Inflammatory macrophage treated with lipopolysaccharide for 1 hour (primary cell): ENCODE measurements at places on chromosomes 3 and 15.

GRCh38 chr3:178480274-178480673 is 56.0 kb upstream of the KCNMB2 start:
- DNase-seq: no peak

DNA sequence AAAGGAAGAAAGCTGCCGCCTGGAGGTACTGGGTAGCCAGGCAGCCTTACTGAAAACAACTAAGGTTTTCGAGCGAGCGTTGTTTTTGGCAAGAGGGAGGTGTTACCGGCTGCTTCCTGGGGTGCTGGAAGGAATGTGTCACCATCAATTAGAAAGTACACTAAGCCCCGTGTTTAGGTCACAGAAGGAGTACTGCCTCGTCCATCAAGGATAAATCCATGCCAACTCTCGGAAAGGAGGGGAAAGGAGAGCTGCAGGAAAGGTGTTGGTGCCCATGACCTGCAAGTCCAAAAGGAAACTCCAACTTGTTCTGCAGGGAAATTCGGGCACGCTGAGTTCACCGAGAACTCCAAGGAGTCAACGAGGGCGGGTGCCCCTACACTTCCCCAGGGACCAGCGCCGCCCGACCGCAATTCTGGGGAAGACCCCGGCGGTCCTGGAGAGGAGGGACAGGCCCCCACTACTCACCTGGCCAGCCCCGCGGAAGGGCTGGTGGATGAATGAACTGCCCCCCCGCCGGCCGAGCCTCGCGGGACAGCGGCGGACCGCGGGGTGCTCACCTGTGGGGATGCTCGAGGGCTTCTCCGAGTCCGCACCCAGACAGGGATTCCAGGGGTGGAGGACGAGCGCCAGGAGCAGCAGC is 542 bp downstream of the PLOD2 start:
- no peak for DNase-seq

GRCh38 chr3:38989917-38990510 is 61.7 kb downstream of the SCN11A start:
- no peak for DNase-seq

DNA sequence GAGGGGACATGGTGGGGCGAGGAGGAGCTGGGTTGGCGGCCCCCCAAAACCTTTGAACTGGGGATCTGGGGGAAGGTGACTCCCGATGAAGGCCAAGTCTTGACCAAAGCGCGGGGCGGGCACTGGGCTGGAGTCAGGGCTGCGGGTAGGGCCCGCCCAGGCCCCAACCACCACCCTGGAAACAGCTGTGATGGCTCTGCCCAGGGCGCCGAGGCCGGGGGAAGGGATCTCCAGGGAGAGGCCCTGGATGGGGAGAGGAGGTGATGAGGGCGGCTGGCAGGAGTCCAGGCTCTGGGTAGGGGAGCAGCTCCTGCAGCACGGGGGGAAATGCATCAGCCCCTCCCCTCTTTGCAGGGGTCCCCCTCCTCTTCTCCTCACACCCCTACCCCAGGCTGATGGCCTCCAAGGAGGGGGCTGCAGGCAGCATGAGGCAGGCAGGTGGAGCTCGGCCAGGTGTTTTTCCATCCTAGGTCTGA is 5.9 kb upstream of the C15orf39 start:
- DNase-seq: no peak

GRCh38 chr3:162195147-162195546 is 698.5 kb downstream of the OTOL1 start:
- no peak for DNase-seq

DNA sequence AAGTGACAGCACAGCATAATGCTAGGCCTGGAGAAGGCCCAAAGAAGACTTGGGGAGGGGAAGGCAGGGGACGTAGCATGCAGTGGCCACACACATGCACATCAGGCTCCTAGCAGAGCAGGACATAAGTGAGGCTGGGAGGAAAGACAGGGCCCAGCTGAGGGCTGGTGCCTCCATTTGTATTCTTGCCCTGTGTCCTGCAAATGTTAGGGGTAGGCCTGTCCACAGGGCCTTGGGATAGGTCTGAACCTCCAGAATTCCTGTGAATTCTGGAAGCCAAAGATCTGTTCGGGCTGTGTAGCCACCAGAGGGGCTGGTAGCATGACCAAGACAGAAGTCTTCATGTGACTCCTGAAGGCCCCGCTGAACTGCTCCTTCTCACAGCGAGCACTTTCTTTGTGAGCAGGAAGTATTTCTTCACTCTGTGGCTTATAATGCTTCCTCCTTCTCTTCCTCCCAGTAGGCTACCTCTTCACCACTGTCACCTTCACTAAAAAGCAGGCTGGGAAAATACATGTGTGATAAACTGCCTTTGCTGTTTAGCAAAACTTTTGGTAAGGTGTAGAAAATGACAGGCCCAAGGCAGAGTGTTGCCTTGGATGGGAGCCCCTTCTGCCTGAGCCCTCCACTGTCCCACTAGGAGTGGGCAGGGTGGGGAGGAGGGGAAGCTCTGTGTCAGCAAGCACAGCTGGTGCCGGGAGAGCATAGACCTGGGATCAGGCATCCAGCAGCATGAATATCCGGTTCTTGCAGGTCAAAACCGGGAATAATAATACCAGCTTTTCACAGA is 8.4 kb downstream of the CERS3 start:
- peak; percentile 39 for DNase-seq

GRCh38 chr3:175980486-175981090 is 1121.5 kb downstream of the NAALADL2 start:
- DNase-seq: no peak

GRCh38 chr15:66827039-66827697 is 125.1 kb downstream of the SMAD6 start:
- DNase-seq: no peak

GRCh38 chr3:159818997-159819500 is 169.6 kb upstream of the IL12A start:
- DNase-seq: no peak

DNA sequence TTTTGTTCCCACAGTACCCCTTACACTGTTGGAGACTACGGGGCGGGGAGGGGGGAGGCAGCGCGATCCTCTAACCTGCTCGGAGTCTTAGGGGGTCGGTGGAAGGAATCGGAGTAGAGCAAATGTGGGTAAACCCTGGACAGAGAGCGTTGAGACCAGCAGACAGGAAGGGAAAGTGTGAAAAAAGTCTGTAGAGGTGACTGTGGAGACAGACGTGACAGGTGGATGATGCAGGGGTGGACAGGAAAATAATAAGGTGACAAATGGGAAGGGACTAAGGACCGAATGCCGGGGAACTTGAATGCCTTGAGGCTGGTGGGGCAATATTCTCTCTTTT is 424 bp downstream of the EAF2 start:
- no peak for DNase-seq

- DNase-seq: no peak
Measured at GRCh38 chr3:53695324-53695690, 150.9 kb downstream of the CHDH start.

DNA sequence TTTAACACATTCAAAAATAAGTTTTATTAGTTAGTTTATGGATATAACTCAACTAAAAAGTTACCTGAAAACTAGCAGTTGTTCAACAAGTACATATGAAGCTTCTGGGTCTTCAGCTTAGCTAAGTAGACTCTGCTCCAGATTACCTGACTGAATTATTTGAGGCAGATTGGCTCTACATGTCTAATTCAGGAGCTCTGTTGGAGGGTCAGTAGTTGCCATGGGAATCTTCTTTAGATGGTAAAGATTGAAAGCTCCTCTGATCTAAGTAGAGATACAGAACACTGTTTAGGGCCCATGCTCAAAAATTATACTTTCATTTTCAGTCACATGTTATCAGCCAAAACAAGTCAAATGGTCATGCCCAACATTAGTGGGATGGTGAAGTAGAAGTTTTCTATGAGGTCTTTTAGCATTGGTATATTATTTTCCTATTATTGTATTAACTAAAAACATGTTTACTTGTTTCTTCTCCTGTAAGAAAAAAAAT is 1476.9 kb downstream of the OTOL1 start:
- no peak for DNase-seq

GRCh38 chr15:57667171-57667849 is 39.2 kb upstream of the POLR2M start:
- DNase-seq: no peak

GRCh38 chr15:61051569-61052031 is 177.5 kb downstream of the RORA start:
- no peak for DNase-seq

GRCh38 chr15:62165793-62166375 is 799 bp upstream of the C2CD4B start:
- no peak for DNase-seq
